ENCODE measurements at places on chromosomes 5 and 9.
A peak's percentile ranks its signal among the peaks of the same experiment; 100 is the strongest.

DNA sequence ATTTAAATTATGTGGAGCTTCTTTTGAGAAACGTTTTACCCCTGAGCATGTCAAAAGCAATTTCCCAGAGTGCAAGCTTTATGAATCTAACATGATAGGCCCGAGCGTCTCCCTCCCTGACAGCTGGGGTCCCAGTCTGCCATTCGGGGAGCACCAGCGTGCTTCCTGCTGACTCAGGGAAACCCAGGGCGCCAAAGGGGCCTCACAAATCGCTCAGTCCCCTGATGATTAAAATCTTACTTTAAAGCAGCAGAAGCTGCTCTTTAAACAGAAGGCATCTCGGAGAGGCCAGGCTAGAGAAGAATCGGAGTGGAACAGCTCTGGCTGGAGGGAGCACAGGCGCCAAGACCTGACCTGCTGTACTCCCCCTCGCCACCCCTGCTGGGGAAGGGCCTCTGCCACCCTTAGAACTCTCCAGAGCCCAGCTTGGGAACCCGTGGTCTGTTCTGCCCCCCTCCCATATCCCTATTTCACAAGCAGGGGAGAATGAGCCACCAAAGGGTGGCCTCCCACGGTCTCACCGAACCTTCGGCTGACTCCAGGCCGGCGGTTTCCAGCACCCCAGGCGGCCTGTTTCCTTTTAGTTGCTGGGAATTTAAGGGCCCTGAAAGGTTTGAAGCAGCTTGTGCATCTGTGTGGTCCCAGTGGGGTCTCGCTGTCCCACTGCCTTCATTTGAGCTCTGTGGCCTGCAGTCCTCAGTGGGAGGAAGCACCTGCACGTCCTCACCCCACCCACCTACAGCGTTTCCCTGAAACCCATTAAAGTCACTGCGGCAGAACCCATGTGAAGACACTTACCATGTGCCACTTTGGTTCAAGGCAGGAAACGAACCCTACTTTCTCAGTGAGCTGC, 147.6 kb downstream of the COL23A1 start:
- DNase-seq, result no peak

DNA sequence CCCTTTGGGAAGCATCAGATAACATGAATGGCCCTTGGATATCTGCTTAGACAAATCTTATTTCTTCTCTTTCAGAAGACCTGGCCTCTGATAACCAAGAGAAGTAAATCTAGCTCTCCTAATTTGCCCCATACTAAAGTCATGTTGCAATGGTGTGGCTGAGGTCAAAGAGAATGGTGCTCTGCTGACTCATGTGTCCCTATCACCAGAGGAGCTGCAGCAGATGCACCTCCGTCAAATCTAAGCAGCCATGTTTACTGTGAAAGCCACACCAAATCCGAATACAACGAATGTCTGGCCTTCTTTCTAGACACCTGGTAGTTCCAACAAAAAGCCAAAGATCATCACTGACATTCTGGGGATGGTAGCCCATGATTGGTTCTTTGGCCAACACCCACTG, 23.2 kb downstream of the RETREG1 start:
- no peak for DNase-seq

GRCh38 chr5:1174122-1174936, 27.1 kb upstream of the SLC6A19 start:
- DNase-seq, result peak; percentile 72

- no peak for DNase-seq
Measured at GRCh38 chr5:107483231-107484024, 187.3 kb downstream of the EFNA5 start.

GRCh38 chr9:110115826-110116542, 92.0 kb downstream of the C9orf152 start:
- no peak for DNase-seq

- no peak for DNase-seq
Measured at GRCh38 chr5:153753645-153754432, 263.4 kb downstream of the GRIA1 start.

DNA sequence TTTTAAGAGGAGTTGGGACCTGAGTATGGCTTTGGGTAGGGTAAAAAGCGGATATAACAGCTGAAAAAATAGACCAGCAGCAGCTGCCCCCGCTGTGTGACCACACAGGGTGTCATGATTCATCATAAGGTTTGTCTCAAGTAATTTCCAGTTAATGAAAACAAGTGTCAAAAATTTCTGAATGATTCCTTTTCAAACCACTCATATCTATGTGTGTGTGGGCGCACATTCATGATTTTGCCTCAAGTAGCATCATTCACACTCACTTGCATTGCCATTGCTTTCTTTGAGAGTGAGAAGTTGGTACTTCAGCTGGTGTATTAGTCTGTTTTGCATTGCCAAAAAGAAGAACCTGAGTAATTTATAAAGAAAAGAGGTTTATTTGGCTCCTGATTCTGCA, 12.1 kb upstream of the TNFAIP8 start:
- DNase-seq, result no peak

- DNase-seq, result peak; percentile 87
Measured at GRCh38 chr5:373710-374602, 52.4 kb downstream of the AHRR start.

DNA sequence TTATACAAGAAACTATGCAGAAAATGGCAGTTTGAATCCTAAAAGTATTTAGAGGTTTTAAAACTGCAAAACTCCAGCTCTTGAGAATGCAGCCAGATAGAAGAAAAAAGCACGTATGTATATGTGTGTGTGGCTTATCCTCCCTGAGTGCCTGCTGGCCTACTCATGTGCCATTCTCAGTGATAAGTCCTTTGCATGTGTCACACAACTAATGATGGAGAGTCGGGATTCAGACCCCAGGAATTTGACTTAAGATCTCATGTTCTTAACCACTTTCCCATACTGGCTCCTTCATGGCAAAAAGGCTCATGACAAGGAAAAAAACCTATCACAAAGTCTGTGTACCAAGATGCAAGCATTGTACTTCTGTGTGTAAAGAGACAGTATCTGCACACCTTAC, 26.6 kb downstream of the SMARCA2 start:
- no peak for DNase-seq

DNA sequence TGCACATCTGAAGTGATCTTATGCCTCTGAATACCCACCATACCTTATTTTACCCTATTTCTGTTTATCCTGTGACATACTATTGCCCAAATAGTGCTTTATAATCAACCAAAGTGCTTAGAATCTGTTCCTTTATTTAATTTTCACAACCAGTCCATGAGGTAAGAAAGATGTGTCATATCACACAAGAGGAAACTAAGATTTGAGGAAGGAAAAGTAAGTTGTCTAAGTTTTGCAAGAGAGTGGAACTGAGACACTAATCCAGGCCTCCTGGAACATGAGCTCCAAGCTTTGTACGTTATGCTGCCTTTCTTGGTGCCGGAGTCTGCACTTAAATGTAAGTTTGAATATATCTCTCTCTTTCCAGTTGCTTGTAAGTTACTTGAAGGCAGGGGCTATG, 17.2 kb downstream of the KDM3B start:
- no peak for DNase-seq

DNA sequence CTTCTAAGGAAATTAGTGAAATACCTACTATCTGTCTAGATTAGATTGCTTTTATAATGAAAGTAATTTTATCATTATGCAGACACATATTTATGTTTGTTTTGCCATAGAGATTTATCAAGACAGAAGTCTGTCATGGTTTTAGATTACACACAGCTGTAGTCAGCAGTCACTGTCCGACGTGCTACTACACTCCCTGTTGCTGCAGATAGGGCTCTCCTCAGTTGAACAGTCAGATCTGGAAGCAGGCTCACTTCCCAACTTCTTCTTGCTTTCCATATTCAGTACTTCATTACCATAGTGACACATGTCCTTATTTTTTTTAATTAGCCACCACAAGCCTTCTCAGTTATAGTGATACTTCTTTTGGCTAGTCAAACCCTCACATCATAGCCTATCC, 329.9 kb upstream of the ITGA1 start:
- no peak for DNase-seq

DNA sequence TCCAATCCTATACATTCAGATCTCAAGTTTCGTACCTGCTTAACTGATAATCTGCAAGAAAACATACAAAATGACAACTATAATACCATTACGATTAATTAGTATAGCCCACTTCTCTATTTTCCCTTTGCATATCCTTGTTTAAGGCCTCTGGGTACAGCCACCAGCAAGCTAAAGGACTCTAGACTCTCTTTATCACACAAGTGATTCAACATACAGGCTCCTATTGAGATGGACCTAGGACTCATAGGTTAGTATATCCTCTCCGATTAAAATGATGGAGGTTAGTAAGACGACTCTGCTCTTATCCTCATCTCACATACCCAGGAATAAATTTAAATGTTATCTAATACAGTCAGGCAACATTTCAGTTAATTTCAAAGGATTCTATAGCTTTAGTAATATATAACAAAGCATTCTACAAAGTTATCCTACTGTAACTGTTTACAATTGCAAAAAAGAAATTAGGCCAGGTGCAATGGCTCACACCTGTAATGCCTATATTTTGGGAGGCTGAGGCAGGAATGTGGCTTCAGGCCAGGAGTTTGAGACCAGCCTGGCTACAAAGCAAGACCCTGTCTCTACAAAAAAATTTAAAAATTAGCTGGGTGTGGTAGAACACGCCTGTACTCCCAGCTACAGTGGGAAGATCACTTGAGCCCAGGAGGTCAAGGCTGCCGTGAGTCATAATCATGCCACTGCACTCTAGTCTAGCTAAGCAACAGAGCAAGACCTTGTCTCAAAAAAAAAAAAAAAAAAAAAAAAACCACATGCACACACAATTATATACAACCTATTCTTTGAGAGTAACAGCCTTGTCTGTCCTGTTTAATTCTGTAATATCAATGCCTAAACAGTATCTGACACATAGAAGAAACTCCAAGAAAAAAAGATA, 15.4 kb downstream of the HAUS6 start:
- no peak for DNase-seq

DNA sequence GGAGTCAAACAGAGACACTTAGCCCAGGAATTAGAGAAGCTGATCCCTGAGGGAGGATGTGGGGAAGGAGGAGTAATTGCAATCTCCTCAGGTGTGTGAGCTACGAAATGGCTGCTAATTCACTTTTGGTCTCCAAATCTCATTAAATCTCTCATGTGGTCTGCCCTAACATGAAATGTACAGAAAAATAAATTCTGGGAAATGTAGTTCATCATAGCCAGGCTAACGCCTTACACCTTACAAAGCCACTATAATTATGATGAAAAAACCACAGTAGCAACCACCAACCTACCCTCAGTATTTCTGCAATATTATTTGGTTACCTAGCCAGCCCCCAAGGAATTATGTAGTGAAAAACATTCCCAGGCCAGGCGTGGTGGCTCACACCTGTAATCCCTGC, 354.0 kb downstream of the TMEM167A start:
- DNase-seq, result no peak

Data from GM10248 (cell line).